NCI-H526 (cell line): ENCODE measurements at places on chromosomes 3 and 15.

GRCh38 chr3:109851854-109852253 is 514.5 kb upstream of the DPPA4 start:
- no peak for DNase-seq

GRCh38 chr3:170442947-170443346 is 24.3 kb downstream of the CLDN11 start:
- no peak for DNase-seq

GRCh38 chr3:134060561-134061385 is 31.0 kb upstream of the SLCO2A1 start:
- DNase-seq = no peak

- no peak for DNase-seq
Measured at GRCh38 chr3:145942052-145942451, 218.9 kb downstream of the PLOD2 start.

DNA sequence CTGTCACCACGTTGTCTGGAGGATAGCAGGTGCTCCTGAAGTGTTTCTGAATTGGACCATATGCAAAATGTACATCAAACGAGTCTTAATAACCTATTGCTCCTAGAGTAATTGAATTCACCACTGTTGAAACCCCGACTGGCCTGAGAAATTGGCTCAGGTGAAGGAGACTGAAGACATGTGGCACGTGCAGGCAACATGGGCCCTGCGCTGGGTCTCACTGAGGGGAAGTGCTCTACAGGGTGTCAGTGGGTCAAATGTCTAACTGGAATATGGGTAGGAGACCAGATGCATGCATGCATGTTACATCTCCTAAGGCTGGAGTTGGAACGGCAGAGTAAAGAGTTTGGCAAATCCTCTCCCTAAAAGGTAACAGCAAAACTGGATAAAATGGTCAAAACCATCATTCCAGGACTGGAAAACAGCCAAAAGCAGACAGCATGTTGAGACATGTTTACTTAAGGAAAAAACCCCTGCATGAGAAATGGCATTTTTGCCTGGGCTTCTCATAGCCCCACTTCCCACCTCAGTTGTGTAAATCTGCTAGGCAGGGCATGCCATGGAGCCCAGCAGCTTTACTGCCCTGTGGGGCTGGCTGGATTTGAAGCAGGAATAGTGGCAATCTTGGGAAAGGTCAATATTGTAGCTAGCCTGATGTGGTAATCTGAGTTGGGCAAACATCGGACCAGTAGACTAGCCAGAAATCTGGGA is 131.3 kb downstream of the TJP1 start:
- no peak for DNase-seq
